ENCODE measurements at places on chromosomes 4 and X.
A peak's percentile ranks its signal among the peaks of the same experiment; 100 is the strongest.

GRCh38 chr4:123478859-123479345, 82.3 kb downstream of the SPRY1 start:
- DNase-seq, result no peak

DNA sequence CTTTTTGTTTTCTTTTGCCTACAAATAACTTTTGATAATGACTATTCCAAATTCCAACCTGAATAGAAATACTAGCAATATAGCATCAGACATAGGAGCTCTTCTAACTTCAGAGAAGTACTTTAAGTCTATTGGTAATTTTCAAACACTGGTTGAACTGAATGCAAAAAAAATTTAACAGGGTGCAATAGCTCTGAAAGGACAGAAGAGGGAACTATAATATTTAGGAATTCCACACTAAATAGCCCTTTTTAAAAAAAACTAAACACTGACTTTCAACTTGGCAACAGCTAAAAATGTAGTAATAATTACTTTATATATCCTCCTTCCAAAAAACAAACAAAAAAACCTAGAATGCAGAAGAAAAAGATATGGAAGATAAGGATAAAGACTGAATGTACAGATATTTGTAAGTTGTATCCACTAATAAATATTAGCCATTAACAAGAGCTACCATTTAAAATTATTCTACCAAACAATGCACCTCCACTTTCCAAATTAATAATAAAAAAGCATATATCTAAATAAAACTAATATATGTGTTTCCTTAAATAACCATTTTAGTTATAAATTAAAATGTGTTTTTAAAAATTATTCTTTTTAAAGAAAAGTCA, 81.4 kb downstream of the FBXW7 start:
- no peak for DNase-seq

- no peak for DNase-seq
Observed at GRCh38 chrX:40897718-40898270, 162.5 kb upstream of the MED14 start.

DNA sequence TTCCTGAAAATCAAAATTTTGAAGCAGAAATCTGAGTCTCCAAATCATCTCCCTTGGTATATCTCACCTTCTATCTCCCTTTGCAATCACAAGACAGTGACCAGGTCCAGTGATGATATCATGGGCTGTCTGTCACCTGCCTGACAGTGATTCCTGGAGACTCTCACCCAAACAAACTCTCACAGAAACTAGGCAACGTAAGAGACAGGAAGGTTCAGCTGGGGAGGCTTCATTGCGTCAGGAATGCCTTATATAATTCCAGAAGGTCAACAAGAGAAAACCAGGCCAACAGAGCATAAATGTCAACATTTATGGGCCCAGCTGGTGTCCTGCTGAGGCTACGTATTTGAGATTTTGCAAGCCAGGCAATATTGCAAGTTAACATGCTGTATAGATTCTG, 412.7 kb downstream of the KCNIP4 start:
- no peak for DNase-seq

- DNase-seq, result peak; percentile 42
Observed at GRCh38 chr4:101020956-101021355, 326.4 kb downstream of the PPP3CA start.

DNA sequence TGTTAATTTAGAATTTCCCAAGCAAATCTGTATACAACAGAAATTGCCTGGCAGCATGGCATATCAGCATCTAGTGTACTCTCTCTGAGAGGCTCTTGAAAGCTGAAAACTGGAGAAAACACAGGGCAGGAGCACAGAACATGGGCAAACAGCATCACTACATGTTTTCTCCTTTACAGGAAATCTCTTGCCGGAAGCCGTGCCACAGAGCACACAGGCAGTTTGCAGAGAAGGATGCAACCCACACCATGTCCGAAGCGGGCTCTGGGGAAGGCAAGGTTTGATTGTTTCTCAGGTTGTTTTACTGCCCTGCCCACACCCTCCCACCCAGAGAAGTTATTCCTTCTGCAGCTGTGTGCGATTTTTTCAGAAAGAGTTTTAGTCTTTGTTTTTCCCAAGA, 41.1 kb upstream of the FAM9C start:
- DNase-seq, result no peak

DNA sequence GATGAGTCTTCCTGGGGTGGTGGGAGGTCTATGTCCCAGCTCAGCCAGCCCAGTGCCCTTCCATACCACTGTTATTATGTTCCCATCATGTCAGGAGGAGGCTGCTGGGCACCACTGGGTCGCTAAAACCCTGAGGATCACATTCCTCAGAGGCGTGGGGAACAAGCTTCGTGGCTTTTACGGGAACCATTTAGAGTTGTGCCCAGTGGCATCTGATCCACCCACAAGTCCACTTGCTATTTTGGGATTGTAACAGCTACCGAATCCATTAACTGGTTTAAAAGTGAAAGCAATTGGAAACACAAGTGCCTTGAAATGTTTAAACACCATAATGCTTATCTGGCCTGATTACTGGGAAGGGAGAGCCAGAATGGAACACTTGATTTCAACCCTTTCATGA, 13.1 kb upstream of the CCKAR start:
- no peak for DNase-seq

DNA sequence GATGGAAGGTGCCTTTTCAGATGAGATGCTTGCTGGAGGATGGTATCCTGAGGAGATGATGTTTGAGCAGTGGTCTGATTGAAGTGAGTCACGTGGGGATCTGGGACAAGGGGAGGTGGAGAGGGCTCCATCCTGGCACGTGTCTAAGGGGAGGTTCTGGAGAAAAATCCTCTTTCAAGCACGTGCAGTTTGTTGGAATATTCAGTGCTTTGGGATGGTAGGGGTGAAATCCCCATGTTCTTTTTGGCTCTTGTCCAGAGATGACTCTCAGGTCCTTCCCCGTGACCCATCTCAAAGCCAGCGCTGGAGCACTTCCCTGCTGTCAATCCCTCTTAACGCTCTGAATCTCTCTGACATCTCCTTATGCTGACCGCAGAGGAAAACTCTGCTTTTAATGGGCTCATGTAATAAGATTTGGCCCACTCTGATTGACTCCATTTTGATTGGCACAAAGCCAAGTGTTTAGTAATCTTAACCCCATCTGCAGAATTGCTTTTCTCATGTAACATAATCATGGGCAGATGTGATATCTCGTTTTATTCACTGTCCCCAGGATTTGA, 10.8 kb upstream of the KLKB1 start:
- no peak for DNase-seq

DNA sequence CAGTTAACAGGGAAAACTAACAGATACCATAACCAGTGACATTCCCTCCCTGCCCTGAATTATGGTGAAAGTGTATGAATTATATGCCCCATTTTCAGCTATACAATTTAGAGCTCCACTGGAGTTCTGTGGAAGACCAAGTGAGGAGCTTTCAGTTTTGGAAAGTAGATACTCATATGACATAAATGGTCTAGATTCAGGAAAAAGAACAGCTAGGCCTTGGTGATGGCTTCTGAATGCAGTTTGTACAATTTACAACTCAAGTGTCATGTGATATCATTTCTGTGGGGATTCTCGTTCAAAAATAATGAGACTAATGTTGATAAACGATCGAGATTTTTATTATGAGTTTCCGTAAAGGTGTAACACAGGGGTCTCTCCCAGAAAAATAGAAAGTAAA, 8.2 kb upstream of the SEC24B start:
- DNase-seq, result no peak

DNA sequence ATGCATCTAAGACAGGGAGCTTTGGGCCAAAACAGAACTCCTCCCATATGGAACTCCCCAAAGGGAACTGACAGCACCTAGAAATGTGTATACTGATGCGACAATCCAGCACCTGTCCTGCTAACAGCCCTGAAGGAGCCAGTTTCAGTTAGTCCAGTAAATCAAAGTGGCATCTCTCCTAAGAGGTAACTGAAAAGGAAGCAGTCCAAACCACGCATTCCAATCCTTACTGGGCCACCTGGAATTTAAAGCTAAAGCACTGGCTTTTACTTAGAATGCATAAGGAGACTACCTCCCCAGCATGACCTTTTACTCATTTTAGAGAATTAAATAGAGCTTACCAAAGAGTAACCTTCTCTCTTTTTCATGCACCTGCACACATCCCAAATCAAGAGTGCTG, 586.8 kb upstream of the PITX2 start:
- DNase-seq, result no peak

DNA sequence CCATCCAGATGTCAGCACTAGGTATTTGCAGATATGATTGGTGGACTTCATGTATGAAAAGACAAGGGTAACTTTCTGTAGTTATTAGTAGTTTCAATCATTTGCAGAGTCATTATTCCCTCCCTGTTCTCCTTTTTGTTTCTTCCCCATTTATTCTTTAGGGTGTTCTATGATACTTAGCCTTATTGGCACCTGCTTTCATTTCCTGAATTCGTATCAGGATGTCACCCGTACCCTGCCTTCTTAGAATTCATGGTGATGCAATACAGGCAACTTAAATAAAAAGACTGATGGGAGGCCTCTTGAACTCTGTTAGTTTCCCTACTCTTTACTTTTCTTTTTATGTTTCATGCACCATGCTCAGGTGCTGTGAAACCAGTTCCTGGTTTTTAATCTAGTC, 24.2 kb downstream of the MAGED1 start:
- no peak for DNase-seq

DNA sequence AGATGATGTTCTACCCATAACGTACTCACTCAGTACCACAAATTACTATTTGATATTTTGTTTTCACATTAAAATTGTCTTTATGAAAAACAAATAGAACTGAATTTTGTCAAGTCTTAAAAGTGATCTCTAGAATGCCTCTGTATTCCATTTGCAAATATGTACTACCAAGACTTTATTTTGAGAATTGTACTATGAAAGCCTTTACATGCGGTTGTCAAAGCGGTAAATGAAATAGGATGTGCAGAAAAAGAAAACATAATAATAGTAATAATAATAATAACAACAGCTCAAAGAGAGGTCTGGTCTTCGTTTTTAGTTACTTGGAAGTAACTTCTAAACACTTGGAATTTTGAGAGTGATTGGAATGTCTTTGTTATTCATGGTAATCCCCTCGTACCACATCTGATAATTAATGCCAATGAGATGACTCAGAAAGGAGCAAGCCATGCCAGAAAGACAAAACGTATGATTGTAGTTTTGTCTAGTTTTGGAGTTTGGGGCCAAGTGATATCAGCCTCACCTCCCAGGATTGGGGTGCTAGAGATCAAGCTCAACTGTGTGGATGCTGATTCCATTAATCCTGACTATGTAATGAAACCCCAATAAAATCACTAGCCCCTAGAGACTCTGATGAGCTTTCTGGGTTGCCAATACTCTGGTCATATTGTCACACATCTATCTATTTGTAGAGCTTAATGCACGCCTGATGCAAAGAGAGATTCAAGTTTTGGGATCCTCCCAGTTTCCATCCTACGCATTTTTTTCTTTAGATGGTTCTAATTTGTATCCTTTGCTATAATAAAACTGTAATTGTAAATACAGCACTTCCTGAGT, 20.2 kb upstream of the CTSO start:
- peak; percentile 5 for DNase-seq

DNA sequence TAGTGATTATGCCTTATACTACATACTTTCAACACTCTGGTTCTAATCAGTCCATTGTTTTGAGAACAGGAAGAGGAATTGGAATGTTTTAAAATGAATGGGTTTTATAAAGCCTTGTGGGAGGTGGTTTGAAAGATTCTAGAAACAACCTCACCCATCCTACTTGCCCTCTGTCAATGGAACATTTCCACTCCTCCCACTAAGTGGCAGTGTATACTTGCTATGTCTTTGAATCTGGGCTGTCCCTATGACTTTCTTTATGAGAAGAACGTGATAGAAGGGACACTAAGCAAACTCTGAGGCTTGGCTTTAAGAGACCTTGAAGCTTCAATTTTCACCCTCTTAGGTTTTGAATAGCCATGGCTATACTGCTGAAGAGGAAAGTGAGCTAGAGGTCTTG, 611.2 kb downstream of the PPP4R3C start:
- DNase-seq, result no peak

DNA sequence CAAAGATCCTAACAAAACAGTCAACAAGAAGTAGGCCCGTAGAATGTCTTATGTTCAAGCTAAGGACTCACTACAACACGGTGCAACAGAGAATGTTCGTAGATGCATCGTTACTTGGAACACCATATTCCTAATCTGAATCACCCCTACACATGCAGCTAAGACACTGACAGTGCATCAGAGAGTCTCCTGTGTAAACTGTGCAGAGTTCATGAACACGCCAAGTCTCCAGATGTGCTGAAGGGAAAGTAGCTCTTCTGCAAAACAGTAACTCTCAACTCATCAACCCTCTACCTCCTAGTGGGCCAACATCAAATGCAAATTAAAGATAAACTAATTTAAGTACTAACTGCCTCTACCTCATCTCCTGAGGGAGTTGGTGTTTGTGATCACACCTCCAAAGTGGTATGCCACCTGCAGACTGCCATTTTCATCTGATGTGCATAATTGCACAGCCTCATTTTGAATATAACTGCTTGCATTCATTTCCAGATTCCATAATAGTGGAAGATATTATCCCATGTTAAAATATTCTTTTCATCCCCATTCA, 73.5 kb downstream of the MOSPD2 start:
- DNase-seq, result no peak

GRCh38 chrX:80917919-80918318, 108.2 kb upstream of the BRWD3 start:
- no peak for DNase-seq

GRCh38 chrX:66046612-66047235, 6.8 kb upstream of the VSIG4 start:
- peak; percentile 57 for DNase-seq

GRCh38 chrX:8037593-8038348, 110.6 kb upstream of the PNPLA4 start:
- DNase-seq, result no peak

GRCh38 chrX:46665232-46666152, 91.9 kb downstream of the CHST7 start:
- no peak for DNase-seq

DNA sequence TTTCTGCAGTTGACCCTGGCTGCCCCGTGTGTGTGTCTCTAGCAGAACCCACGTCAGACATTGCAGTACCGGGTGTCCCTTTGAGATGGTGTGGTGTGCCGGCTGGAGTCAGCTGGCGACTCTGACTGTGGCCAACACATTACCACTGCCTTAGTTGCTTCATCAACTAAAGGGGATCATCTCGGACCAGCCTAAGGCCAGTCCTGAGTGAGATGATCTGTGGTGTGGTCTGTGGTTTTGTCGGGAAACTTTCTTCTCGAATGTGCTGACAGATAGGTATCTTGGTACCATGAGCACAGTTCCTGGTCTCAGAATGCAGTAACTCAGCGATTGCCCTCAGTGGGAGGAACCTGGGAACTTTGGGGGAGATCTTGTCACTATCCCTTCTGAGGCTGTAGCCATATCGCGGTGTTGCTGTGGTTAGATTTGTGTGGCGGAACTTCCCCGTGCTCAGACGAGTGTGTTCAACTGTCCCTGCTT, 15.8 kb downstream of the TBC1D14 start:
- no peak for DNase-seq

DNA sequence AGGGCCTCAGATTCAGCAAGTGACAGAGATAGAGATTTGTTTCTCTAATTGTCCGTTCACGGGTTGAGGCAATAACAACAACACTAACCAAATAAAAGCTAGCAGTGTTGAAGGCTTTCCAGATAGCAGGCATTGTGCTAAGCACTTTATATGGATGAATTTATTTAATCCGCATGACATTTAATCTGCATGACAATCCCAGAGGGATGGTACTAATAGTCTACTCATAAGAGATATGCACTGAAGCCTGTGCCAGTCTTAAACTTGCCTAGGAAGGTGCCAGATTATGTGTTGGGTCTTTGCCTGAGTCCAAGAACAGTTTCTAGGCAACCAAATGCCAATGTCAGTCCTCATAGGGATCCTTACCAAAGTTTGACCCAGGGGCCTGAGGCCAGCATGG, 37.7 kb upstream of the FAT1 start:
- DNase-seq, result no peak

- no peak for DNase-seq
Observed at GRCh38 chr4:22385611-22386011, 130.3 kb downstream of the ADGRA3 start.
